T-helper 2 cell treated with Interferon-gamma antibody and Interleukin-4, amounts not matched to agents 100 ng/mL and 5 ng/mL, for 36 hours (primary cell): ENCODE measurements at places on chromosomes 4 and X. TPM values are rescaled to one million over a fixed set of nuclear protein-coding genes. Genes with fewer than 3 reads are reported as not detected.

COX7B gene
- total RNA-seq: 275 and 276 TPM in 2 replicates

NUP62CL gene
- total RNA-seq: 1.0 and 1.5 TPM in 2 replicates

GLRA2 gene
- total RNA-seq: not detected in 2 replicates

MAP7D2 gene
- total RNA-seq: 0.23 and 0.30 TPM in 2 replicates

PDE6B gene
- total RNA-seq: 13.5 and 14.1 TPM in 2 replicates

AGTR2 gene
- not detected in 2 replicates for total RNA-seq

GIMD1 gene
- total RNA-seq: not detected in 2 replicates

CTAG2 gene
- total RNA-seq: not detected in 2 replicates

CLCN4 gene
- 0.05 TPM in 1 of 2 replicates, not detected in the other for total RNA-seq

F8A3 gene
- total RNA-seq: 25.3 and 29.6 TPM in 2 replicates

RNF175 gene
- total RNA-seq: not detected in 2 replicates

QDPR gene
- 21.0 and 21.8 TPM in 2 replicates for total RNA-seq

CLDN34 gene
- not detected in 2 replicates for total RNA-seq

MND1 gene
- 20.9 and 21.1 TPM in 2 replicates for total RNA-seq

FRMD7 gene
- total RNA-seq: not detected in 2 replicates

ATXN3L gene
- not detected in 2 replicates for total RNA-seq

PROM1 gene
- not detected in 2 replicates for total RNA-seq

ALB gene
- not detected in 2 replicates for total RNA-seq

NAA11 gene
- total RNA-seq: not detected in 2 replicates
